ENCODE measurements at places on chromosomes 6 and 20. TPM values are rescaled to one million over a fixed set of nuclear protein-coding genes. Genes with fewer than 3 reads are reported as not detected.

- no peak for DNase-seq
These were observed 139.1 kb downstream of the CDH26 start for GRCh38 chr20:60097285-60097684.

DNA sequence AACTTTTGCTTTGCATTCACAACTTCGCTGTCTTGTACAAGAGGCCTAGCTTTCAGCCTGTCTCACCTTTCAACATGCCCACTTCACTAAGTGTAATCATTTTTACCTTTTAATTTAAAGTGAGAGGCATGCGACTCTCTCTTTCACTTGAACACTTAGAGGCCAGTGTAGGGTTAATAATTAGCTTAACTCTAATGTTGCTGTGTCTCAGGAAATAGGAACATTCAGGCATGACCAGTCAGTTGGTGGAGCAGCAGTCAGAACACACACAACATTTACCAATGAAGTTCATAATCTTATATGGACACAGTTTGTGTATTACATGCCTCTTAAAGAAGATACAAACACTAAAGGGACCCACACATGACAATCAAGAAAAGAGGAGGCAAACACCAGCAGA lies 47.6 kb downstream of the HTR1B start:
- no peak for DNase-seq

CARMIL1 gene
- 0.76 TPM for total RNA-seq

ASIP gene
- not detected for total RNA-seq

TEAD3 gene
- 25.9 TPM for total RNA-seq

SCGN gene
- not detected for total RNA-seq

SLC16A10 gene
- 33.9 TPM for total RNA-seq

CDSN gene
- not detected for total RNA-seq

DAAM2 gene
- 10.7 TPM for total RNA-seq

Data from psoas muscle (tissue), 8 donors.